Activated T-cell treated with anti-CD3 and anti-CD28 coated beads for 48 hours (primary cell): ENCODE measurements at places on chromosomes 2 and 18.

GRCh38 chr2:240836781-240837467 is 16.9 kb upstream of the KIF1A start:
- DNase-seq: no peak

GRCh38 chr2:8394569-8395359 is 287.1 kb upstream of the ID2 start:
- no peak for DNase-seq

- DNase-seq: peak; percentile 23
Measured at GRCh38 chr18:13726972-13727331, 479 bp downstream of the RNMT start.

GRCh38 chr2:149612122-149612521 is 24.5 kb upstream of the MMADHC start:
- no peak for DNase-seq

DNA sequence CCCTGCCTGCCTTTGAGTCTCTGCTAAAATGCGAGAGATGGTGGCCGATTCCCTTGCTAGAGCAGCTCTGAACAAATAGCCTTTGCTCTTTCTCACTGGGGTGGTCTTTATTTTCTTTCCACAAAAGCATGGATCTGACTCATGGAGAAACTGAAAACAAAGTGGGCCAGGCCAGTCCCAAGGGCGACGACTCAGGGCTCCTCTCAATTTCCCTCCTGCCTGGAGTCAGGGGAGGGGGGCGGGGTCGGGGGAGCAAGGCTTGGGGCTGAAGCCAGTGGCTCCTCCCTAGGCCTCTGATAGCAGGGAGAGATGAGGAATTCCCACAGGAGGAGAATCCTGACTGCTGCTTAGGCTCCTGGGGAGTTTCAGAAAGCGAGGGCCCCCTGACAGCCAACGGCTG is 17.1 kb upstream of the IL1R2 start:
- DNase-seq: no peak
